Psoas muscle (tissue), 8 donors: ENCODE measurements at places on chromosomes 13 and 19. TPM values are rescaled to one million over a fixed set of nuclear protein-coding genes. Genes with fewer than 3 reads are reported as not detected.

DNA sequence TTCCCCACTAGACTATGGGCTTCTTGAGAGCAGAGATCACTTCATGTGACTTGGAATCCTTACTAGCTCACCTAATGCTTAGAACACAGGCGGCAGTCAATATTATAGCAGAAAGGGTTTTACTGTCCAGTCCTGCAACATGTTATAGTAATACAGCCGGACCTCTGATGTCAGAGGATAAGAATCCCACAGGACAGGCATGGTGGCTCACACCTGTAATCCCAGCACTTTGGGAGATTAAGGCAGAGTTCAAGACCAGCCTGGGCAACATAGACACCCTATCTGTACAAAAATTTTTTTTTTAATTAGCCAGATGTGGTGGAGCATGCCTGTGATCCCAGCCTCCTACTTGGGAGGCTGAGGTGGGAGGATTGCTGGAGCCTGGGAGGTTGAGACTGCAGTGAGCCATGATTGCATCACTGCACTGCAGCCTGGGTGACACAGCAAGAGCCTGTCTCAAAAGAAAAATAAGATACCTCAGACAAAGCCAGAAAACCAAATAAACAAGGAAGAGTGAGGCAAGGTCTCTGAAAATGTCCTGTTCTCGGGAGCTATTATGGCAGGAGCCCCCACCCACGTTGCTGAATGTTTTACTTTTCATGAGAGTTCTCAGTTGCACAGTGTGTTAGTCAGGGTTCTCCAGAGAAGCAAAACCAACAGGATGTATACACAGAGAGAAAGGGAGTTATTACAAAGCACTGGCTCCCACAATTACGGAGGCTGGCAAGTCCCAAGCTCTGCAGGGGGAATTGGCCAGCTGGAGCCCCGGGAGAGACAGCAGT, 100.8 kb downstream of the UBL3 start:
- DNase-seq: no peak

- DNase-seq: no peak
Measured at GRCh38 chr19:19782783-19783182, 38.8 kb downstream of the ZNF506 start.

DNA sequence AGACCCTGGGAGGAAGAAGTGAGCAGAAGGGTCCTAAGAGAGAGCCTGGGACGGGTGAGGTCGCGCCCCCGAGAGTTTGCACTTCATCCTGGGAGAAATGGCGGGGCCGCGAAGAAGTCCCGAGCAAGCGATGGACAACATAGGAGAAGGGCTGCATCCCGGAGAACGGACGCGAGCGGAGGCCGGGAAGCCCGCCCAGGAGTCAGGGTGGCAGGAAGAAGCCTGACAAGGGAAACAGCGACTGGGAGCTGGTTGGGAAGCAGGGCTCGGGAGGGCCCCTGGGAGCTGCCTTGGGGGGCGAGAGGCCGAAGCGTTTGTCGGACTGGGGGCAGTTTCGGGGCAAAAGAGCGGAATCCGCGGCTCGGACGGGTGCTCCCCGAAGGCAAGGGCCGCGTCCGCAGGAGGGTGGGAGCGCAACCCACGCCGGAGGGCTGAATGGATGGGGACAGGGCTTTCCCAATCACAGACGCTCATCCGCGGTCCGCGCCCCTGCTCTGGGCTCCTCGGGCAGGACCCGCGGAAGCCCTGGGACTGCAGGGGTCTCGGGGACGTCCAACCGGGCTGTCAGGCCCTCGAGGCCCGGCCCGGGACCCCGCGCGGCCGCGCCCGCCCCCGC, 469 bp downstream of the ABHD17A start:
- no peak for DNase-seq

DNA sequence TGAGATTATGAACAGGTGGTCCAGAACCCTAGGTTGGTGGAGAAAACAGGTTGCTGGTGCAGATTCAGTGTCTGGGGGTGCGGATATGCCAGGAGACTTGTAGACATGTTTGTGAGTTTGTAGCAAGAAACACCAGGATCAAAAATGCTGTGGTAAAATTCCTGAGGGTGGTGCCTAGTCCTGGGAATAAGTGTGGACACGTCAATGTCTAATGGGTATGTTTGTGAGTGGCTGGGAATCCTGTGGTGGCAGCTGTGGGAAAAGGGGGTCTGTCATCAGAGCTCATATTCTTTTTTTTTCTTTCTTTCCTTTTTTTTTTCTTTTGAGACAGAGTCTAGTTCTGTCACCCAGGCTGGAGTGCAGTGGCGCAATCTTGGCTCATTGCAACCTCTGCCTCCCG, 7.2 kb downstream of the ZNF708 start:
- no peak for DNase-seq

The HSD11B1L gene
- 4.7 TPM for polyA plus RNA-seq

- no peak for DNase-seq
Measured at GRCh38 chr13:20105161-20105689, 55.6 kb downstream of the GJA3 start.

The SYT5 gene
- polyA plus RNA-seq: not detected

- DNase-seq: no peak
Measured at GRCh38 chr13:40192452-40192851, 474.0 kb downstream of the FOXO1 start.

GRCh38 chr13:91889641-91890040, 491.2 kb downstream of the GPC5 start:
- DNase-seq: no peak

DNA sequence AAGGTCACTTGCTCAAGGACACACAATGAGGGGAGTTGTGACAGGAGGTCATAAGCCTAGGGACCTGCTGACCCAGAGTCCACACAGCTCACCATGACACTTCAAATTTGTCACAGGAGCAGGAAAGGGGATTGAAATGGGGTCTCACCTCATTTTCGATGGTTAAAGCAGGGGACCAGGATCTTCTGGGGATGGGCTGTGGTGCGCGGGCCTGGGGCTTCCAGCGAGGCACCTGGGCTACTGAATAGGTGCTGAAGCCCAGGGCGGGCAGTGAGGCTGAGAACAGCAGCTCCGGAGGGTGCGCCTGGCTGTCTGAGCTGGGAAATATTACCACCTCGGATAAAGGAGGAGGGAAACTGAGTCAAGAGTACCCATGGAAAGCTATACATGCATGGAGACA, 11.0 kb downstream of the MAN2B1 start:
- no peak for DNase-seq

DNA sequence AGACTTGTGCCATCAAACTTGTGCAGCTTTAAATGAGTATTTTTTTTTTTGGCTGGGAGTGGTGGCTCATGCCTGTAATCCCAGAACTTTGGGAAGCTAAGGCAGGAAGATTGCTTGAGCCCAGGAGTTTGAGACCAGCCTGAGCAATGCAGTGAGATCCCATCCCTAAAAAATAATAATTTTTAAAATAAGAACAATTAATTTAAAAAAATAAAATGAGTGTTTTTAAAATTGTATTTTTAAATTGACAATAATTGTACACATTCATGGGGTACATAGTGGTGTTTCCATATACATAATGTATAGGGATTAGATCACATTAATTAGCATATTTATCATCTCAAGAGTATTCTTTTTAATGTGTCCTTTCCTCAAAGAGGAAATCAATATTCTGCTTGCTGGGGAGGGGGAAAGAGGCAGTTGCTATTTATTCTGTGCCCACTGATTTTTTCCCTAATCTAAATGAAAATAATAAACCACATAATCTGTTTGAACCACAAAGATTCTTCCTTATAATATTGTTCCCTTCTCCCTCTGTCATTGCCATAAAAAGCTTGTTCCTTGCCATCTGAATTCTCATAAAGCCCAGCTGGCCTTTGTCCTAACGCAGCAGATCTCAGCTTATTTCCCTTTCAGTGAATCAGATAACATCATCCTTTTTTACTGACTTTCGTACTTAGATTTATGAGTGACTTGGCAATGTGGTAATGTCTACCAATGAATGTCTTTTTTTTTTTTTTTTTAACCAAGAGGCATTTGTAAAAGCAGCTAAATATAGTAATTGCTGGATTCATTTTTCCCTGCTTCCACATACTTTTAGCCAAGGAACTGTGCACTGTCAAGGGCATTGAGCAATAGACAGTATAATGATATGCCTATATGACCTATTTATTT, 81.8 kb upstream of the RUBCNL start:
- no peak for DNase-seq

The MYH14 gene
- polyA plus RNA-seq: 93.1 TPM

DNA sequence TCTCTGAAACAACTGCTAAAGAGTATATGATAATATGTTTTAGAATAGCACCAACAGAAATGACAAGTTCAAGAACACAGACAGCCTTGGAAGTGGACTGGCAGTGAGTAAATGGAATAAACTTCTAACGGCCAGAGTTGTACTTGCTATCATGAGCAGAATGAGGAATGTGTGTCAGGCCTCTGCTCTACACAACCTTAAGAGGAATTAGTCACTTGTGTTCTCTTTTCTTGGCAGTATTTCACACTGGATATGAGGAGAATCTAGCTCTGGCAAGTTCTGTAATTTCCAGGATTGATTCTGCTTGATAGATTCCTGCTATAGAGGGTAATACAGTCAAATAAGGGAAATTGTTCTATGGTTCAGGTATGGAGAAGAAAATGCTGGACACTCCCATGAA, 757.3 kb downstream of the EFNB2 start:
- no peak for DNase-seq

DNA sequence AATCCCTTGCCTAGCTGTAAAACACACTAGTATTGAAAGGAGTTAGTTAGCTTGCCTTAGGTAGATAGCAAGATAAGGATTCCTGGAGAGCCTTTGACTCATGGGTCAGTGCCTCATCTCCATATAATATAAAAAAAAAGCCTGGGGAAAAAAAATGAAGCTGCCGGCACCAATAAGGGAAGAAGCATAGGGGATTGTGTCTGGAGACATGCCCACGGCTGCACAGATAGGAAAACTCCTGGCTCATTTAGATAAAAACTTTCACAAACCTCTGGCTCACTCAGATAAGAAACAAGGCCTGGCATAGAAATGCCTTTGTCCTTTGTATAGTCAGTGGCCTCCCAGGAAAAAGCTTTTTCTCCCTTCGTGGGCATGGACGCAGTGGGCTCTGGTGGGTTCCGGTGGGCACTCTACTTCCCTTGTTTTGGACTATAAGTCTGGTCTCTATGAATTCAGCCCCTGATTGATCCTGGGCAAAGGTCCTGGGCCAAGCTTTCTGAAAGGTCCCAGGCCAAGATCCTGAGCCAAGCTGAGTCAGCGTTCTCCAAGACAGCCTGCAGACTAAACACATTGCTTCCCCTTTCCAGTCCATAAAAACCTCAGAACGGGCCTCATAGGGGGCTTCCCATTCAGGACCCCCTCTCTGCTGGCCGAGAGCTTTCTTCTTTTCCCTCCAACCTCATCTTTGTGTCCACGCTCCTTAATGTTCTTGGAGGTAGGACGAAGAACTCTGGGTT, 4.9 kb upstream of the OR7A17 start:
- DNase-seq: peak; percentile 9

GRCh38 chr13:31045286-31046081, 113.0 kb downstream of the TEX26 start:
- DNase-seq: peak; percentile 54

DNA sequence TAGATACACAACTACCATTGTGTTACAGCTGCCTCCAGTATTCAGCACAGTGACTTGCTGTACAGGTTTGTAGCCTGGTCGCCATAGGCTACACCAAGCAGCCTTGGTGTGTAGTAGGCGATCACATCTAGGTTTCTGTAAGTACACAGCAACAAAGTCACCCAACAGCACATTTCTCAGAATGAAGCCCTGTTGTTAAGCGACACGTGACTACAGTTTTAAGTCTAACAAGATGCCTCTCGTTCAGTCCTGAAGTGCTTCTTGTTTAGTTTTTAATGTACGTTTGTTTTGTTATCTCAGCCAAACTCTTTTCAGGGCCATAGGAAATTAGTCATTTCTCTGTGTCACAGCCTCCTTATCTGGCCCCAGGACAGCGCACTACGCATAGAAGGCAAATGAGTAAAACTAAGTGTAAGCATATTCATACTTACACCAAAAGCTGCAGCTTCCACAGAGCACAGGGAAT, 50.0 kb upstream of the GPR183 start:
- DNase-seq: peak; percentile 39

GRCh38 chr19:2021453-2022140, 6.1 kb upstream of the BTBD2 start:
- DNase-seq: no peak

GRCh38 chr19:10848230-10848856, at the start of gene C19orf38:
Gene C19orf38 (plus strand): TSS chr19:10848415. CDS start chr19:10848509, 94 bp downstream.
- DNase-seq: no peak

GRCh38 chr19:5891572-5891937, 12.0 kb downstream of the NDUFA11 start:
- no peak for DNase-seq

- no peak for DNase-seq
Measured at GRCh38 chr13:102233566-102234208, 168.2 kb downstream of the FGF14 start.

DNA sequence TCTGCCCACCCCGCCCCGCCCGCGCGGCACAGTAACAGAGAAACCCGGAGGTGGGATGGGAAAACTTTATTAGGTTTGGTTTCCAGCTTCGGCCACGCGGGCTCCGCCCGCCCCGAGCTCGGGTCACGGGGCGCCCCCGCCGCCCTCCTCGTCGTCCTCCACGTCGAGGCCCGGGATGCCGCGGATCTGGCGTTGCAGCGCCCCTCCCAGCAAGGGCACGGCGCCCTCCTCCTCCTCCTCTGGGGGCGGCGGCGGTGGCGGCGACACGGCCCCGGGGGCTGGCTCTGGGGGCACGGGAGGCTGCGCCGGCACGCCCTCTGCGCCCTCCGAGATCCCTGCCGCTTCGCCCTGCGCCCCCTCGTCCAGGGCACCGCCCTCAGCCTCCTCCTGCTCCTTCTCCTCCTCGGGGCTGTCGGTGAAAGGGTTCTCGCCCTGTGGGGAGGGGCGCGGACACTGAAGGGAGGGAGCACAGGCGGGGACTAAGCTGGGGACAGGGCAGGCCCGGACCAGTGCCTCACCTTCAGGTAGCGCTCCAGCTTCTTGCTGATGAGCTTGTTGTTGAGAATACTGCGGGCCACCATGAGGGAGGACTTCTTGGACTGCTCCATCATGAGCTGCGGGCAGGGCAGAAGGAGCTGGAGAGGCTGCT, 536 bp upstream of the AKAP8 start:
- peak; percentile 80 for DNase-seq

DNA sequence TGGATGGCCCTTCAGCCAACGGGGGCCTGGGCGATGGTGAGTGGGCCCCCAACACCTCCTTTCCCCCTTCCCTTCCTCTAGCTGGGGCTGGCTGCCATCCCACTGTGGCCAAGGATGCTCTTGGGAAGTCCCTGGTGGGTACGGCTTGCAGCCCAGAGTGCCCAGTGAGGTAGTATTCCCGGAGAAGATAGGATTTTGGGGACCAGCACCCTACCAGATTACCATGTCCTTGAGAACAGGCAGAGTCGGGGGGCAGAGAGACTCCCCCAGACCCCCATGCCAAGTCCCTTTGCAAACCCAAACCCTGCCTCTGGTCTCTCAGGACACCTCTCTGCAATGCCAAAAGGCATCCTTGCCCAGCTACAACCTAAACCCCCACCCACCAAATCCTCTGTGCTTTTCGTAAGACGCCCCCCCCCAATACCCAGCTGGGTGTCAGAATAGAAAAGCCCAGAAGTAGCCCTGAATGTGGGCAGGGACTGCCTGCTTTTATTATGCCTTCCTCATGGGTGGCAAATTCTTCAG, 1.7 kb downstream of the HIF3A start:
- no peak for DNase-seq

The FGF9 gene
- polyA plus RNA-seq: 1.00 TPM

The CHAMP1 gene
- polyA plus RNA-seq: 9.6 TPM
